Activated T-helper 1 cell treated with Interleukin-2 at 50 U/mL for 16 hours (primary cell): ENCODE measurements at places on chromosomes 4 and X.

DNA sequence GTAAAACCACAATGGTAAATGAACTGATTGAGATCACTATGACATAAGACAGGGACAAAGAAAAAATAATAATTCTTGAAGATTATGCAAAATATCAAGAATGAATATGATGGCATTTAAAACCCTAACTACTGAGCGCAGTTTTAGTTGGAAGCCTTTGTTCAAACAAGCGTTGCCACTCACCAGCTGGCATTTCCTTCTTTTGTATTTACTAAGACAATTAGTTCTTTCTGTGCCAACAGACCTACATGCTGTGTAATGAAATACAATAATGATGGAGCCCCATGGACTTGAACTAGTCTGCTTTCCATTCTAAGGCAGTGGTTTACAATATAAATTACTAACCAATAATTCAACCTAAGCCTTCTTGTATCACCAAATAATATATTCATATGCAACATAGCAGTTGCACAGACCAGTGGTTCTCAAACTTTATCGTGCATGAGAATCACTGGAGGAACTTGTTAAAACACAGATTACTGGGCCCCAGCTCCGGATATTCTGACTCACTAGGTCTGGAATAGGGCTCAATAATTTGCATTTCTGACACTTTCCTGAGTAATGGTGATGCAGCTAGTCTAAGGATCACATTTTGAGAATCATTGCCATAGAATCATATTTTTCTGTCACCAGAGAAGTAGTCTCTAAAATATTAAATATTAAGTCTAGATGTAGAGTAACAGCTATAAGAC, 196.4 kb upstream of the MAGEB18 start:
- no peak for DNase-seq

- DNase-seq: no peak
Measured at GRCh38 chr4:76449833-76450232, 14.8 kb downstream of the SHROOM3 start.

DNA sequence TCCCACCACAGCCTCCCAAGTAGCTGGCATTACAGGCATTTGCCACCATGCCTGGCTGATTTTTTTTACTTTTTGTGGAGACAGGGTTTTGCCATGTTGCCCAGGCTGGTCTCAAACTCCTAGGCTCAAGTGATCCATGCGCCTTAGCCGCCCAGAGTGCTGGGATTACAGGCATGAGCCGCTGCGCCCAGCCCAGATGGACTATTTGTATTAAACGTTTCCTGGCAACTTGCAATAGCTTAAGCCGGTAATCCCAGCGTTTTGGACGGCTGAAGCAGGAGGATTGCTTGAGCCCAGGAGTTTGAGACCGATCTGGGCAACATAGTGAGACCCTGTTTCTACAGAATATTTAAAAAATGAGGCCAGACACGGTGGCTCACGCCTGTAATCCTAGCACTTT, 18.4 kb downstream of the UBE2K start:
- DNase-seq: no peak

DNA sequence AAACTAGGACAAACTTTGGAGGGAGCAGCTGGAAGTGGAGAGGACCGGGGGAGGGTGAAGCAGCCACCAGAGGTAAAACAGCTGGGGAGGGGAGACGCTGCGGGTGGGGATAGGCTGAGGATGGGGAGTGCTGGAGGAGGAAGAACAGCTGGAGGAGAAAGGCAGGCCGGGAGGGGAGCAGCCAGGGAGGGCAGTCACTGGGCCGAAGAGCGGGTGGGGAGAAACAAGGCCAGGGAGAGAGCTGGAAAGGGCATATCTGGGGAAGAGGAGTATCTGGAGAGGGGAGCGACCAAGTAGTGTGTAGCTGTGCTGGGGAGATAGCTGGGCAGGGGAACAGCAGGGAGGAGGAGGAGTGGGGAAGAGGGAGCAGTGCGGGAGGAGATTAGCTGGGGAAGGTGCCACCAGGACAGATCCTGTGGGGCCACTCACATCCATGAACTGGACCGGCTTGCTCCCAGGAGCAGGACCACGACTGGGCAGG, 2.7 kb downstream of the SLC38A5 start:
- no peak for DNase-seq

DNA sequence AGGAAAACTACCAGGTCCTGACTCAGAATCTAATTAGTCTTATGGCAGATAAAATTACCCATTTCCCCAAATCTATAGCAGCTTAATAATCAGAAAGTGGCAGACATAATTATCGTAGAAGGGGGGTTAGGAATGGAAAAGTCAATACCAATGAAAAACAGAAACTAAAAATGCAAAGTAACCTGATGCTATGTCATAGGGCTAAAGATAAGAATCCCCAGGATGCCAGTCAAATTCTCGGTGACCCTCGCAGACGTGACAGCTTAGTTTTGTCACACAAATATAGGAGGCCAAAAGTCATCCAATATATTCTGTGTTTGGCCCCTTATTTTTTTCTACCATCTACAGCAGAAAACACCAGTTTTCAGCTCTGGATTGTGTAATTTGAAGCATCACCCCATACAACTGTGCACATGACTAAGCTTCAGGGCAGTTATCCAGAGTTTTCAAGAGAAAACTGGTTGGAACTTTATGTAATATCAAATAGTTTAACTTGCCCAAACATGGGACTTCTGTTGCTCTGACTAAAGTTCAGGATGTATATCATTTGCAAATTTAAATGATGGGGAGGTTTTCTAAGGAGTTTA, 30.9 kb downstream of the RASSF6 start:
- DNase-seq: no peak

- no peak for DNase-seq
Measured at GRCh38 chr4:42579903-42580302, 77.0 kb downstream of the ATP8A1 start.

GRCh38 chrX:37542791-37543190, 28.7 kb upstream of the LANCL3 start:
- DNase-seq: no peak

DNA sequence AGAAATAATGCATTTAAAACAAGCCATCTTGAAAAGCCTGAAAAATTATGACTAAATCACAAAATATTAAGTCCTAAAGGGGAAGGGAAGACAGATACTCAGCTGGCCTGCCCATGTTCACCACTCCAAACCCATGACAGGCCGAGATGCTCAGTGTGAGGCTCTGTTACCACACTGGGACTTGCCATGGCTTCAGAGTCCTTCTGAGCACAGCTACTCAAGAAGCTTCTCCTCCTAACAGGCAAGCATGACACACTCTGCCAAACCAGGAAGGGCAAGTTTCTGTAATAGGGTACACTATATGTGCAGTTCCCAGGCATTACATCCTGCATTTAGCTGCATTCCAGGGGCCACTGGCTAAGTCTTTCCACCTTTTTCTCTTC, 34.0 kb upstream of the CYBB start:
- no peak for DNase-seq

GRCh38 chr4:124386163-124386562, 326.4 kb downstream of the ANKRD50 start:
- DNase-seq: no peak

GRCh38 chr4:121308328-121308663, 72.5 kb downstream of the QRFPR start:
- no peak for DNase-seq

DNA sequence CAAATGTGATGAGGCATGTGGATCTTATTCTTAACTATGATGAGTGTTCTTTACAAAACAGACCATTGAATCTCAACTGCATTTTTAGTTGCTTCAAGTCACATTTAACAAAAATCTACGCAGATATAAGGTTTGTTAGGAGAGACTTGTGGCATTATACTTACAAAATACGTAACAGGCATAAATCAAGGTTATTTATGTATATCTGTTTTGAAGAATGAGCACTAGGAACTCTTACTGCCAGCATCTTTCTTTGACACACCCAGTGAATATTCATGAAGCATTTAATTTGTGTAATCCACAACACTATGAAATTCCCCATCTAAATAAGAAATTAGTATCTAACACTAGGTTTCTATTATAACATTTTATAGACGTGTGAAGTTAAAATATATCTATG, 186.3 kb downstream of the FAT4 start:
- DNase-seq: no peak

GRCh38 chr4:121696170-121696580, 605 bp downstream of the ANXA5 start:
- peak; percentile 17 for DNase-seq

- no peak for DNase-seq
Measured at GRCh38 chr4:180219080-180219479, 2024.1 kb upstream of the TENM3 start.

DNA sequence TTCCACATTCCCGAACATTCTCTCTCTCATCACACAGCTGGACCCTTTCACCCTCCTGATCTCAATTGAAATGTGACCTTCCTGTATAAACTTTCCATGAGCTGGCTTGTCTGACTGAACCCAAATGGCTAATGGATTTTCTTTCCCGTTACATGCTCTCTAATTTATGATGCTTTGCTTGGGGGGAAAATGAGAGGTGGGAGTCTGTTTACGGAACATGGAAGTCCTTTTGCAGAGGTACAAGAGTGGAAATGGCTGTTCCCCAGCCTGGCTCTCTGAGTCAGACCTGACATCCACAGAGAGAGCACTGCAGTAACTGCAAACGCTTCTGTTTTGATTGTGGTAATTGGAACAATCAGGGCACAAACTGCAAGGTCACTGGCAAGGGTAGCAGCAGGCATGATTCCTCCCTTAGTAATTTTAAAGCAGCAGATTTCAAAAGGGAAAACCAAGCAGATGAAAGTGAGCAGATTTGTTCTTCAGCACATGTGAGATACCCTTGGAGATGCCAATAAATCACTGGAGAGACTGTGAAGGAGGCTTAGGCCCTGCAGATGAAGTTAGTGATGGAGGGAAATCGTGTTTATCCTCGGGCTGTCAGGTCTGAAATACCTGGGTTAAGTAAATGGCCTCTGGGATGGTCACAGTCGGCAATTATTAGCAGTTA, 83.9 kb downstream of the SNCA start:
- no peak for DNase-seq

DNA sequence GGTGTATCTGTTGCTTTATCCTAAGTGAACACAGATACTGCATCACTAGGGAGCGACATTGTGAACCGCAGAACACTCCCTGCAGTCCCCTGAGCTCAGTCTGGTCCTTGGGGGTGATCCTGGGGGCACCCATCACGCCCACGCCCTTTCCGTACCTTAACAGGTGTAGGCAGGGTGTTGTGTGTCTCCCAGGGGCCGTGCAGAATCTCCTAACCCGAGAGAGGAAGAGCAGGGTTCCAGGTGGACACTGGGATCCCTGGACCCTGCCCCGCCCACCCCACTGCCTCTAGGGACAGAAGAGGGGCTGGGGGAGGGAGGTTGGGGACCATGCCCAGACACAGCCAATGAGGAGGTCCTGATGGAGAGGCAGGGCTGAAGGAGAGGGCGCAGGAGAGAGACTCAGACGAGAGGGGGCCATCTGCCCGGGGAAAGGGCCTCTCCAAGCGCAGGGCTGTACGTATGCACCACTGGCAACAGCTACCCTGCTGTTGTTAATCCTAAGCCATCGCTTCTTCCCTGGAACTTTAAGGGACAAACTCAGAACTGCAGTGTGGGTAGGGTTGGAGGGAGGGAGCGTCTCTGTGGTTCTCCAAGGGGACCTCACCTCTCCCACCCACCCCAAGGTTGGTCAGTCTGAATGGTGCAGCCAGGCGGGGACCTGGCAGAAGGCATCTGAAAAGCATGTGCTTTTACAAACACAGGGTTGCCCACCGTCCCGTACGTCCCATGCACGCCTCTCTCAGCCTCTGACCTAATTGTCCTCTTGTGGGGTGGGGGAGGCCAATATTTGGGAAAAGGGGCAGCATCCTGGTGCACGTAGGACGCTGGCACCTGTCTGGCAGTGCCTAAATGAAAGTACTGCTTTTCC, 2.5 kb downstream of the P2RY8 start:
- DNase-seq: no peak

DNA sequence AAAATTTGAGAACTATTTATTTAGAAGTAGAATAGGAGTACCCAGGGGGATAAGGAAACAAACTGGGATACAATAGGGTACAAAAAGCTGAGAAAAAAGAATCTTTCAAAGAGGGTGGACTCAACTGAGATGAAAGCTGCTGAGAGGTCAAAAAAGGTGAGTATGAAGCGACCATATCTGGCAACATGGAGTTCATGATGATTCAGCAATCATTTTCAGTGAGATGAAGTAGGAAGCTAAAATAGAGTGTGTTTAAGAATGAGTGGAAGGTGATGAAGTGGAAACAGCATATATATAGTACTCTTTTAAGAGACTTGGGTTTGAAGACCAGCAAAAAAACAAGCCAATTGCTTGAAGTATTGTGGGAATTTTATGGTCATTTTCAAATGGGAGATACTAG, 72.0 kb upstream of the IL13RA2 start:
- no peak for DNase-seq

DNA sequence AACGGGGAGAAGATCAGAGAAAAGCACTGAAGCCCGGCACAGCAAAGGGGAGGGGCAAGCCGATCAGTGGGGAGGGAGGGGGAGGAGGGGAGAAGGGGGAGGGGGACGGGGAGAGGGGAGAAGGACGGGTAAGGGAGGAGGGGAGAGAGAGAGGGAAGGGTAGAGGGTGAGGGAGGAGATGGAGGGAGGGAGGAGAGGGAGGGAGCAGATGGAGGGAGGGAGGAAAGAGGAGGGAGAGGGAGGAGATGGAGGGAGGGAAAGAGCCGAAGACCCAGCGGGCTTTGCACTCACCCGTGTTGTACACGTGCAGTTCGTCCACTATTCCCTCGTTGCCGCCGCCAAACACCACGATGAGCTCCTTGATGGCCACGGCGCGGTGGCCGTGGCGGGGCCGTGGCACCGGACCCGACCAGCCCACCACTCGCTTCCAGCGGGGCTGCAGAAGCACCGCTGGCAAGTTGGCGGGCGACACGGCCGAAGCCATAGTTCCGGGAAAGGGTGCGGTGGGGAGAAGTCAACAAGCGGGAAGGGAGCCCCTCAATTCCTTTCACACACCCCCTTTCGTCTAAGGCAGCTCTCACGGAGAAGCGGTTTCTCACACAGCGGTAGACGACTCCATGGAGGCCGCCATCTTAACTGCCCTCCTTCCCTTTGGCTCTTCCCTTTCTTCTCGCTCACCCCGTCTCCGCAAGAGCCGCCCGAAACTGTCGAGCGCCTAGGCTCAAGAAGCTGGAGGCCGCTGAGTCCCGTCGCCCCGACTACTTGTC, 1.1 kb downstream of the HCFC1 start:
- DNase-seq: no peak

- DNase-seq: no peak
Measured at GRCh38 chr4:183430317-183430993, 14.0 kb upstream of the CDKN2AIP start.

GRCh38 chrX:81202943-81203342, 1.0 kb downstream of the SH3BGRL start:
- DNase-seq: no peak

DNA sequence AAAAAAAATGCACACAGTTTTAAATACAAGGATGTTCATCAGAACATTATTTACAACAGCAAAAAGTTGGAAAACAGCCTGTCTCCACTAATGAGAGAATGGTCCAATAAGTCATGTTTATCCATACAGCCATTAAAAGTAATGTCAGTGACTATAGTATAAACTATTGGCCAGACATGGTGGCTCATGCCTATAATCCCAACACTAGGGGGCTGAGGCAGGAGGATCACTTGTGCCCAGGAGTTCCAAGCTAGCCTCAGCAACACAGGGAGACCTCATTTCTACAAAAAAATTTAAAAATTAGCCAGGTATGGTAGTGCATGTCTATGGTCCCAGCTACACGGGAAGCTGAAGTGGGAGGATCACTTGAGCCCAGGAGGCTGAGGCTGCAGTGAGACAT, 48.1 kb upstream of the IL13RA1 start:
- no peak for DNase-seq

GRCh38 chr4:1937550-1937949, 66.4 kb downstream of the NSD2 start:
- no peak for DNase-seq

GRCh38 chr4:172202480-172203076, 389.4 kb downstream of the GALNTL6 start:
- DNase-seq: no peak
